ENCODE measurements at places on chromosomes 5 and 9.

DNA sequence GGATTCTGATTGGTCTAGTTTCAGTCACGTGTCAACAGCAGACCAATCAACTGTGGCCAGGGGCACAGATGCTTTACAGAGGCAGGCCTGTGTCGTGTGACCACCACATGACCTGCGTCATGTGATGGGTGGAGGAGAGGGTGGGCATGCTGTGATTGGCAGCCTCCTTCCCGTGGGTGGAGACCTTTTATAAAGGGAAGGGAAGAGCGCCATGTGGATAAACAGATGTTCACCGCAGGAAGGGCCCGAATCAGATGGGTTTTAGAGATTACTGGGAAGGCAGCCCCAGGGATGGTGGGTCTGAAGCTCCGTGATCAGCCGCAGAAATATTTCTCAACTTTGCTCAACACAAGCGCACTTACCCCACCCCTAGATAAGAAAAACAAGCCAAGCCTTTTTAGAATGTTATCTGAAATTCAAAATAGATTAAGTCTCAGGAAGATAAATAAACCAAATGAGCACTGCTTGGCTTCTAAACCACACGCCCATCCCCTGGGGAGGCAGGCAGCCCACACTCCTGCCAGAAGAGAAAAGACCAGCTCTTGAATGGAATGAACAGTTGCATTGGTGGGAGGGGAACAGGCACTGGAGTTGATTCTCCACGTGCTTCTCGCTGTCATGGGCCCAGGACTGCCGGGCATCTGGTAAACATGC, 43.6 kb downstream of the ROPN1L start:
- no peak for DNase-seq

DNA sequence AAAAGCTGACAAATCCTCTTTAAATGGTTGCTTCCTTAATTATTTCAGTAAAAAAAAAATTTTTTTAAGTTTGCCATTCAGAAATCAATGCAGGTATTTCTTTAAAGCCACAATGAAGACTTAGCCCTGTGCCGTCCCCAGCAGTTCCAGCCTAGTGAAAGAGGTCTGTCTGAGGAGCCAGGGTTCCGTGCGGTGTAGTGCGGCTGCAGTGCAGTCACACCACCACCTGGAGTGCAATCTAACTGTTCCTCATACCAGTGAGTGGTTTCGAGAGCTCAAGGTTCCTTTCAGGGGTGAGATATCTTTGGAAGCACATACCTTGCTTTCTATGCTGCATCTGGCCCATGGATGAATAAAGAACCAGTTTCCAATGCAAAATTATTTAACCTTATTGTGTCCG, 87.5 kb downstream of the FANCC start:
- DNase-seq, result no peak

DNA sequence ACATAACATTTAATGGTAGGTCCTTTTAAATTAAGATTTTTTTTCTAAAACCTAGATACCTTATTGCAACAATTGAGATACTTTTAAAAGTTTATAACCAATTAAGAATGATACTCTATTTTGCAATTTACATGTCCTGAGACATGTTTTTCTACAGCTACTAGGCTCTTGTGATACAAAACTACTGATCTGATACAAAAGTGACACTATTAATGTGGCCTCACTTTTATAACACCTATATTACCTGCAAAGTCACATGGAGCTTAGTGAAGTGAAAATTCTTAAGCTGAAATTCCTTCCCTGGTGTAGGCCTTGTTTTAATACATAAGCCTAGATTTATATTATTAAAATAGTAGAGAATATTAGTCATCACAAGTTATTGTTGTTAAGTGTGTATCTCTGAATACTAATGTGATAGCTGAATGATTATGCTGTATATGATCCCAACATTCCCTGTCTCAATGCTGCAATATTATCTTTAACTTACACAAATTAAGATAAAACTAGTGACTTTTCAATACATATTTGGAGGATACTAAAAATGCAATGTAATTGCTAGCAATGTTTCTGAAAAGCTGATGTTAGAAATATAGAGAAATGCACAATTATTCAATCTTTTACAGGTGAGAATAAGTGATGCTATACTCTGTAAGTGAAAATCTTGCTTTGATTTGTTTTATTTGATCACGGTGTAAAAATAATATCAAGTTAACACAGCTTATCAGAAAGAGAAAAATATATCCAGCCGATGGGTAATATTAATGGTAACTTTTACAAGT, 2.6 kb downstream of the NFIB start:
- DNase-seq, result no peak

DNA sequence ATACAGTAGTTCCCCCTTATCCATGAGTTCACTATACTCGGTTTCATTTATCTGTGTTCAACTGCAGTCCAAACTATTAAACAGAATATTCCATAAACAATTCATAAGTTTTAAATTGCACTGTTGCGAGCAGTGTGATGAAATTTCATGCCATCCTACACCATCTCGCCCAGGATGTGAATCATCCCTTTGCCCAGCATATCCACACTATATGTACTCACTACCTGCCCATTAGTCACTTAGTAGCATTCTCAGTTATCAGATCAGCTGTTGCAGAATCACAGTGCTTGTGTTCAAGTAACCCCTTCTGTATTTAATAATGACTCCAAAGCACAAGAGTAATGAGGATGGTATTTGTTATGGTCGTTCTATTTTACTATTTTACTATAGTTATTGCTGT, 51.5 kb downstream of the SHOC1 start:
- DNase-seq, result no peak
